ENCODE measurements at places on chromosomes 2 and 18.

DNA sequence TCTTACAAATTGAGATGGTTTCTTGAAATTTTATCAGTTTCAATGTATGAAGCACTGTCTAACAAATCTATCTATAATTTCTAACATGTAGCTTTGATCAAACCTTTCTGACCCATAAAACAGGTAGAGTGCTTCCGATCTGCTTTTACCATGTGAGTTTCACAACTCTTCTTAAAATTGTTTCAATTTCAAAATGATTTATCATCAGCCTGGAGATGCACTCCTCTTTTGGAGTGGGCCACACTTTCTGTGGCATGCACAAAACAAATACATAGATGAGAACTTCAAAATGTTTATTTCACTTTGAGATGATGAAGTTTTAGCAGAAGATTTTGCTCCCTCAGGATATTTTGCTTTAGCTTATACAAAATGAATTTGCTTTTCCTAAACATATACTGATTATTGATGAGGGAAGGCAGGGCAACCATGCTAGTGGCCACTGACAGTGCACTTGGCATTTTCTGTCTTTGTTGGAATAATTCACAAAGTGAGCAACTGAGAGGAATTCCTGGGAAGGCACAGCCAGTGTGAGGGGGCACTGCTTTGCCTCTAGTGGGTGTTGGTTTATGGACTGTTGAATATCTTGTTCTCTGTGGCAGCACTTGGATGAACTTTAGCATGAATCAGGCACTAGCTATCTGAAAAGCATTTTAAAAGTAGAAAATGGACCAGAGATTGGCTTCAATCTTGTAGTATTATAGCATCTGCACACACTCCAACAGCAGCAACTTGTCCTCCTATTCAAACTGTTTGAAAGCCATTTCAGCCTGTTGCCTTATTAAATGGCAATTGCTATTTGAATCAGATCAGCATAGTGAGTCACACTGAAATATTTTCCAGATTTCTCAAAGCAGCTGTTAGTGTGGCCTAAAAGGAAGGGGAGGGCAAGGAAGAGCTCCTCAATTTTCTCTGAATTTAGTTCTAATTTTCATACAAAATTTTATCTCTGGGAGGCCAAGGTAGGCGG is 193.2 kb downstream of the CCDC85A start:
- DNase-seq = no peak

GRCh38 chr18:76442413-76443171 is 52.5 kb downstream of the ZNF516 start:
- no peak for DNase-seq

DNA sequence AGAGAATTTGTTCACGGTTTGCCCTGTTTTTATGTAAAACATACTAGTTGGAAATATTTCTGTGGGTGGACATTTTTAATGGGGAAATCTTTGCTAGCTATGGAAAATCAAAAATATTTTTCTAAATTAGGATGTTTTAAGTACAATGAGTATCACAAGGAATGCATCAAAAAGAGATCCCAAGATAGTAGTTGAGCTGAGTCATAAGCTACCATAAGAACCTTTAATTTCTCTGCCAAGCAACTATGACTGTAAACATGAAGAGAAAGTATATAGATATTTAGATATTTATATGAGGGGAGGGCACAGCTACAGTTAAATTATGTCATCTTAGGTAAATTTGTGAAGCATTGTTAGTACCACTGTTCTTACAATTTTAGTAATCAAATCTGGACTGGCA is 646.2 kb downstream of the XIRP2 start:
- DNase-seq = no peak

DNA sequence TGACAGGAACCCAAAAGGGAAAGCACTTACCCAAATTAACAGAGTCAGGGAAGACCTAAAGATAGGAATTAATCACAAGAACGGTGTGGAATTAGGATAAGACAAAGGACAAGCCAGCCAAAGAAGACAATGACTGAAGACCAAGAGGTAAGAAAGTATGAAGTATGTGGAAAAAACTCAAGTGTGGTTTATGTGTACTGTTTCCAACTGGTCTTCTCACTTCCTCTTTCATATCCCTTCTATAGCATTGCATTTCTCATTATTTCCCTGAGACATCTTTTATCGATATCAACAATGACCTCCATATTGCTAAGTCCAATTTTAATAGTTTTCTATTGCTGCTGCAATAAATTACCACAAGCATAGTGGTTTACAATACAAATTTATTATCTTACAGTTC is 313.5 kb upstream of the SLC39A10 start:
- no peak for DNase-seq

All from activated effector memory CD4-positive, alpha-beta T cell treated with Interleukin-2 at 50 U/mL for 16 hours (primary cell).